ENCODE measurements at places on chromosomes 2 and 18.

GRCh38 chr2:215034154-215034553 lies 104.3 kb downstream of the ABCA12 start:
- no peaks in the 10 kb centered on the region for H3K27me3 ChIP-seq
- H3K27ac ChIP-seq: no peak overlapping the region
- no peaks in the 10 kb centered on the region for H3K36me3 ChIP-seq
- DNase-seq: no peak
- H3K4me3 ChIP-seq: no peak overlapping the region
- H3K4me1 ChIP-seq: no peaks in the 10 kb centered on the region

DNA sequence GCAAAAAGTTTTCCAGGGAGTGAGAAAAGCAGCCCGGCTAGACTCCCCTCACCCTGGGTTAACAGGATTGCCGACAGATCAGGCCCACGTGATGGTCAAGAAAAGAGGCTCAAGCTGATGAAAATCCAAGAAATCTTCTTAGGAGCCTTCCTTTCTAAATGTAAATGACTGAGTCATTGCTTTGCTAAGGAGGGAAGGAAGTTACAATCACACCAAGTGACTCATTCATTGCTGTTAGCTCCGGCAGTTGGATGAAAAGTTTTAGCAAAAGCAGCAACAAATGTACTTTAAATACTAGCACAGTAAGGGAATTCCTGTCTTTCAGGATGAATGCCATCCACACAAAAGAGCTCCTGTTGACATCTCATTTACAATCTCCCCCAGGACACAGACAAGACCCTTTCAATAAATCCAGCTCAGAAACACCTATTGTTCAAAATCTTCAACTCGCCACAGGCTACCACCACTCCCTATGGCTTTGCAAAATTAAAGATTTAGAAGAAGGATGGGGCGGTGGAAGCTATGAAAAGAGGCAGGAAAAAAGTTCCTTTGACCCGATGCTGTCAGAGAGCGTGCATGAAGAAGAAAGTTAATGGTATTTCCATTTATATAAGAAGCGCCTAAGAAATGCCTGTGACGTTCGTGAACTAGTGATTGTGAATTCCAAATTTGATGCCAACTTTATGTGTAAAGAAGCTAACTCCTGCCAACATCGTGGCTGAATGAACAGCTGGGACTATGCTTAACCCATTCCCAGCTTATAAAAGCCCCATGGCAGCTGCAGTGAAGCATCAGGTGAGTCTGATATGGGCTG lies 153.7 kb downstream of the TGIF1 start:
- peak overlapping the region; percentile 43 for H3K4me3 ChIP-seq
- peaks cover 20% of the 10 kb centered on the region for H3K36me3 ChIP-seq
- peak; percentile 86 for DNase-seq
- H3K4me1 ChIP-seq: peaks cover 14% of the 10 kb centered on the region
- H3K27me3 ChIP-seq: no peaks in the 10 kb centered on the region
- peak overlapping the region; percentile 95 for H3K27ac ChIP-seq

- no peak overlapping the region for H3K27ac ChIP-seq
- H3K36me3 ChIP-seq: no peaks in the 10 kb centered on the region
- no peaks in the 10 kb centered on the region for H3K27me3 ChIP-seq
- no peaks in the 10 kb centered on the region for H3K4me1 ChIP-seq
- H3K4me3 ChIP-seq: no peak overlapping the region
- DNase-seq: no peak
Measured at GRCh38 chr2:9714630-9715214, 83.9 kb upstream of the YWHAQ start.

GRCh38 chr2:23926290-23926749 lies 603 bp downstream of the ATAD2B start:
- peak overlapping the region; percentile 79 for H3K4me3 ChIP-seq
- peaks cover 4% of the 10 kb centered on the region for H3K36me3 ChIP-seq
- no peaks in the 10 kb centered on the region for H3K27me3 ChIP-seq
- peak; percentile 47 for DNase-seq

DNA sequence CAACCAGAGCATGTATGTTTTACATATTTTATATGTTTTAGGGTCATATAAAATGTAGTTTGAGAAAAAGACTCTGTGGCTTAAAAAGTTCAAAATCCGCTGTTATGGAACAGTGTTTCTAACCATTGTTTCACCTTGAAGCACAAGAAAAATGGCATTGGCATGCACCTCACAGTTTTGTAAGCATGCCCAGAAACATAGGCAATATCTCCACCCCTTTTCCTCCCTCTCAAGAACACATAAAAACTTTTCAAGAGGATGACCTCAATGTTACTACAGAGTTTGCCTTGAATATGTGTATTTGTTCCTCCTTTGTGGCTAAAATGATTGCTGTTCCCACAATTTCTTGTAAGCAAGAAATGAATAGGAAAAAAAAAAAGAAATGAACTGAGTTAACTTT lies 29.3 kb upstream of the SLC40A1 start:
- no peaks in the 10 kb centered on the region for H3K36me3 ChIP-seq
- H3K27ac ChIP-seq: no peak overlapping the region
- H3K4me1 ChIP-seq: no peaks in the 10 kb centered on the region
- no peak overlapping the region for H3K4me3 ChIP-seq
- H3K27me3 ChIP-seq: no peaks in the 10 kb centered on the region

DNA sequence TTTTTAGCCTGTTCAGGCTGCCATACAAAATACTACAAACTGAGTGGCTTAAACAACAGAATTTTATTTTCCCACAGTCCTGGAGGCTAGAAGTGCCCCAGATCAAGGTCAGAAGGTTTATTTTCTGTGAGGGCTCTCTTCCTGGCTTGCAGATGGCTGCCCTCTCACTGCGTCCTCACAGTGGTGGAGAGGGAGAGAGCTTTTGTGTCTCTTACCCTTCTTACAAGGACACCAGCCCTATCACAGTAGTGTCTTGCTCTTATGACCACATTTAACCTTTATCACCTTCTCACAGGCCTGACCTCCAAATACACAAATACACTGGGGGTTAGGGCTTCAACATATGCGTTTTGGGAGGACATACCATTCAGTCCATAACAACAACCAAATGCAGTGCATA lies 11.7 kb downstream of the WDR7 start:
- H3K27me3 ChIP-seq: no peaks in the 10 kb centered on the region
- H3K4me3 ChIP-seq: no peak overlapping the region
- DNase-seq: no peak
- no peaks in the 10 kb centered on the region for H3K4me1 ChIP-seq
- no peak overlapping the region for H3K27ac ChIP-seq
- H3K36me3 ChIP-seq: no peaks in the 10 kb centered on the region

DNA sequence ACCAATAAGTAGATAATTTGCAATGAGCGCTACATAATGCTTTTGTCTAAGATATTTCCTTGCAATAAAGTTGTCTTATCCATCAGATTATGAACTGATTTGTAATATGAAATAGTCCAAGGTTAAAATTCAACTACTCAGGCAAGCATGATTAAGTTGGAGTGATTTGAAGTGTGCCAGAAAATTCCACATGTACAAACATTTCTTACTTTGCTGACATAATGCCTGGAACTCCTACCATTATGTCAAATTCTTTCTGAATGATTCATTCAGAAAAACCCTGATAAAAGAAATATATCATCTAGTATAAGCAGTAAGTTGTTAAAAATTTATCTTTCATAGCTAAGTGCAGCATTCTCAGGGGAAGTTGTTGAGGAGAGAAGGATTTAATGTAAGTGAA lies 87.3 kb downstream of the CBLN2 start:
- H3K4me3 ChIP-seq: no peak overlapping the region
- no peaks in the 10 kb centered on the region for H3K4me1 ChIP-seq
- H3K27ac ChIP-seq: no peak overlapping the region
- no peaks in the 10 kb centered on the region for H3K36me3 ChIP-seq

DNA sequence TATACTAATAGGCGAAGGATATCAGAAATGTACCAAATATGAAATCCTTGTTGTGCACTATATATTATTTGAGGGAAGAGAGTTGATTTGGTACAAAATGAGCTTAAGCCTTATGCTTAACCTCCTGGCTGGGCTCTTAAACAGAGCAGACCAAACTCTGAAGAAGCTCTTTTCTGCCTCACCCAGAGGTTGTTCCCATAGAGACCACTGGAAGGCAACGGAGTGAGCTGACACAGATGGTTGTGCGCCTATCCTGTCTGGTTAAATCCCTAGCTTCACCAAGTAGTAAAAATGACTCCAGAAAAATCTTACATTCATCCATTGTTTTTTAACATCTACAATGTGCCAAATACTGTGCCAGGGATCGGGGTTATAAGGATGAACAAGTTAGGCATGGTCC lies 55.9 kb upstream of the NOL4 start:
- no peak for DNase-seq
- no peak overlapping the region for H3K4me3 ChIP-seq
- H3K27ac ChIP-seq: no peak overlapping the region
- no peaks in the 10 kb centered on the region for H3K27me3 ChIP-seq
- H3K4me1 ChIP-seq: peaks cover 5% of the 10 kb centered on the region

GRCh38 chr2:74894272-74894981 lies 60.5 kb downstream of the HK2 start:
- H3K4me3 ChIP-seq: no peak overlapping the region
- no peaks in the 10 kb centered on the region for H3K4me1 ChIP-seq
- DNase-seq: no peak
- no peak overlapping the region for H3K27ac ChIP-seq

DNA sequence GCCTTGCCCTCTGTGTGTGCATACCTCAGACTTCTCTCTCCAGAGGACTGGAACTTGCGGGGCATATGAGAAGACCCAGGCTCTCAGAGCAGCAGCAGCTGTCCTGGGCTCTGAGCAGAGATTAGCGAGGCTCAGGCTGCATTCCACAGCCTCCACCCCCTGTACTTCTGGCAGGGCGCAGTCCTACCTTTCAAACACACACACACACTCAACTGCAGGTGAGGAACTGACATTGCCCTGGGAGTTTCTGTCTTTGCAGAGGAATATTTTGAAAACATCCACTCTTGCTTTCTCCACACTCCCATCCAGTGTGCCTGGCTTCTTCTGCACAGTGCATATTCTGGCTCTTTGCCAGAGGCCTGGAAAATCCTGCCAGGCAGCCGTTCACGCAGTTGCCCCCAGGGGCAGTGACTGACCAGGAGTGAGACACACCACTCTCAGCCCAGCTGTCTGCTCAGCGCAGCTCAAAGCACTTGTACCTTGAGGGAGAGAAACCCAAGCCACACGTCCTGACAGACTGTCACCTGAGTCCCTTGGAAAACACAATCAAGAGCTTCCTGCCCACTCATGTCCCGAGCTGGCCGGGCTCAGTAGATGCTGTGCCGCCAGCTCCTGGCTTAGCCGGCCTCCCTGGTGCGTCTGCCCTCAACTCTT lies 460.8 kb downstream of the RNF144A start:
- H3K4me1 ChIP-seq: peaks cover 9% of the 10 kb centered on the region
- no peak overlapping the region for H3K4me3 ChIP-seq
- H3K27me3 ChIP-seq: no peaks in the 10 kb centered on the region
- H3K36me3 ChIP-seq: no peaks in the 10 kb centered on the region
- H3K27ac ChIP-seq: no peak overlapping the region
- no peak for DNase-seq

DNA sequence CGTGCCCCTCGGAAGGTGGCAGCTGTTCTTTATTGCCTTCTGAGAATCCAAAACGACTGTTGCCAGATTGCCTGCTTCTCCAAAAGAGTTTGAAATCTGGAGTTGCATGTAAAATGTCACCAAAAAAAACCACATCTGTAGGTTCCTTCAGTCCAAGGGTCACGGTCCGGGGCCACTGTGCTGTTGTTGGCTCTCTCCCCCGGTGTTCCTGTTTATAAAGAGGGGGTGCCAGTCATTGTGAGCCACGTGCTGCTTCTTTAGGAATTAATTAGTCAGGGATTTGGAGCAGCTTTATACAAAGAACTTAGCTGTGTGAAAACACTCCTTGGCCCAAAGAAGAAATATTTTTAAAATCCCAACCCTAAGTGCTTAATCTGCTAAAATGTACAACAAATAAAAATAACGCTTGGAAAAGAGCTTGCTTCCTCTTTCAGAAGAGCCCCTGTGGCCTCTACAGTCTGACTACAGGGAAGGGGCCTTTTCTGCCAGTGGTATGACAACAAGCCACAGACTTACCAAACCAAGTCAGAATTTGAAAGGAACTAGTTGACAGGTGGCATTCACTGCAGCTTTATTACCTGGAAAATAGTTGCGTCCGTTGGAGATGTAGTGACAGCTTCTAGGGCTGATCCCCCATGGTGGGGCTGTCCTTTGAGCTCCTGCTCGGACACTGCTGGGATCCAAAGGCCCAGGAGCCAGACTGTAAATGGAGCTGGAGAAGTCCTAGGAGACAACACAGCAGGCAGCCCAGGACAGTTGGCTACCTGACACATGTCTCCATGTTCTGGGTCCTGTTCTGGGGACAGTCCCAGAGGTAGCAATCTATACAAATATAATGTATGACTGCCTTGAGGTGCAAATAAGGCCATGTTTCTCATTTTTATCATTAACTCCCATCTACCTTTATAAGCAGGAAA lies 84.5 kb upstream of the SLC1A4 start:
- H3K4me3 ChIP-seq: no peak overlapping the region
- no peaks in the 10 kb centered on the region for H3K36me3 ChIP-seq
- no peak for DNase-seq
- peaks cover 10% of the 10 kb centered on the region for H3K4me1 ChIP-seq
- peaks cover 28% of the 10 kb centered on the region for H3K27me3 ChIP-seq
- H3K27ac ChIP-seq: no peak overlapping the region

DNA sequence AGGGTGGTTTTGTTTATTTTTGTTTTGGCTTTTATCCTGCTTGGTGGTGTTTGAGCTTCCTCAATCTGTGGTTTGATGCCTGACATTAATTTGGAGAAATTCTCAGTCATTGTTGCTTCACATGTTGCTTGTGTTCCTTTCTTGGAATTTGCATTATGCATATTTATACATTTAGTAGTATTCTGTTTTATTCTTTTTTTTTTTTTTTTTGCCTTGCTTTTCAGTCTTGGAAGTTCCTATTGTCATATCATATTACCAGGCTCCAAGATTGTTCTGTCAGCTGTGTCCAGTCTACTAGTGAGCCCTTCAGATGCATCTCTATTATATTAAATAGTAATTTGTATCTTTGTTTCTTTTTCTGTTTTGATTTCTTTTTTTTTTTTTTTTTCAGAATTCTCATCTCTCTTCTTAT lies 77.0 kb downstream of the EPC2 start:
- no peak overlapping the region for H3K27ac ChIP-seq
- H3K4me1 ChIP-seq: peaks cover 2% of the 10 kb centered on the region
- DNase-seq: no peak
- H3K4me3 ChIP-seq: no peak overlapping the region

GRCh38 chr2:228916416-228917090 lies 354.5 kb downstream of the PID1 start:
- H3K27me3 ChIP-seq: no peaks in the 10 kb centered on the region
- no peak for DNase-seq
- H3K27ac ChIP-seq: no peak overlapping the region
- no peak overlapping the region for H3K4me3 ChIP-seq
- H3K4me1 ChIP-seq: no peaks in the 10 kb centered on the region

DNA sequence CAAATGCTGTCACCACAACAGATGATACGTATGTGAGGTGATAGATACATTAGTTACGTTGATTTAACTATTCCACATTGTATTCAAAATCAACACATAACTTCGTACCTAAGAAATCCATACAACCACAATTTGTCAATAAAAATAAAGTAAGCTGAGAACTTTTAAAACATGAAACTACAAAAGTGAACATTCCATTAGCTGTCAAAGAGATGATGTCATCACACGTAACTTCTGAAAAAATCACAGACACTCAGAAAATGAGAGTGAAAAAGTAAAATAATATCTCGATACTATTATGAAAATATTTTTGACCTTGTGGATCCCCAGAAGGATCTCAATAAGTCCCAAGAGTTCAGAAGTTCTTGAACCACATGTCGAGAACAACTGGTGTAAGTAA lies 161.6 kb upstream of the GALNT13 start:
- DNase-seq: no peak
- H3K4me1 ChIP-seq: peaks cover 3% of the 10 kb centered on the region
- H3K27ac ChIP-seq: no peak overlapping the region
- no peaks in the 10 kb centered on the region for H3K27me3 ChIP-seq
- no peak overlapping the region for H3K4me3 ChIP-seq
